ENCODE measurements at places on chromosomes 2 and 18.
A peak's percentile ranks its signal among the peaks of the same experiment; 100 is the strongest.

- no peak for DNase-seq
Observed at GRCh38 chr2:16773080-16773713, 107.6 kb upstream of the CYRIA start.

DNA sequence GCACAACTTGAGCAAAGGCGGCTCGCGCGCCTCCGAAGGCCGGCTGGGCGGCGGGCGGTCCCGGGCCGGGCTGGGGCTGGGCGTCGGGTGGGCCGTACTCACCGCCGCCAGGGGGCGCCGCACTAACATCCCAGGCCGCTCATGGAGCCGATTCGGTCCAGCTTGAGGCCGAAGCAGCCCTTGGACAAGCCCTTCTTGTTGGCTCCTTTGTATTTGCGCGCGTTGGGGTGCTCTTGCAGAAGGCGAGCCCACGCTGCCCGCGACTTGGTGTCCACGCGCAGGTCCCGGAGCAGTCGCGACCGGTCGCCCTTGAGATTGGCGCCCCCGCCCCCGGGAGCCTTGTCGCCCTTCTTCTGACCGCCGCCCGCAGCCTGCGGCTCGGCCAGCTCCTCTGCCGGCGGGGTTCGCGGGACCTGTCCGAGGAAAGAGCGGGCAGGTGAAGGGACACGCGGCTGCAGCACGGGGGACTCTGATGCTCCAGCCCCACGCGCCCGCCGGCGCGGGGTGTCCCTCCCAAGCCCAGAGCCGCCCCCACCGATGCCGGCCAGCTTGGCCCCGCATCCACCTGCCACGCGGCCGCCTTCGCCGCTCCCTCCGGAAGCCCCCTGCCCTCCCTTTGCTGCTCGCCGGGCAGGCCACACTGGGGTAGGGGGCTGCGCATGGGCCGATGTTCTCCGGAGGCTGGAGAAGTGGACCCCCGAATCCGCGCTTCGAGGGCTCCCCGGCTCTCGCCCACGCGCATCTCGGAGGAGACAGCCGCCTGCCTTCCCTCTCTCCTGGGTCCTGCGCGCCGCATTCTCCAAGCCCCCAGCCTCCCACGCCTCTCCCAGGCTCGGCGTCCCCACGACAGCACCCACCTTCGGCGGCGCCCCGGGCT is 655 bp downstream of the NPPC start:
- peak; percentile 61 for DNase-seq

DNA sequence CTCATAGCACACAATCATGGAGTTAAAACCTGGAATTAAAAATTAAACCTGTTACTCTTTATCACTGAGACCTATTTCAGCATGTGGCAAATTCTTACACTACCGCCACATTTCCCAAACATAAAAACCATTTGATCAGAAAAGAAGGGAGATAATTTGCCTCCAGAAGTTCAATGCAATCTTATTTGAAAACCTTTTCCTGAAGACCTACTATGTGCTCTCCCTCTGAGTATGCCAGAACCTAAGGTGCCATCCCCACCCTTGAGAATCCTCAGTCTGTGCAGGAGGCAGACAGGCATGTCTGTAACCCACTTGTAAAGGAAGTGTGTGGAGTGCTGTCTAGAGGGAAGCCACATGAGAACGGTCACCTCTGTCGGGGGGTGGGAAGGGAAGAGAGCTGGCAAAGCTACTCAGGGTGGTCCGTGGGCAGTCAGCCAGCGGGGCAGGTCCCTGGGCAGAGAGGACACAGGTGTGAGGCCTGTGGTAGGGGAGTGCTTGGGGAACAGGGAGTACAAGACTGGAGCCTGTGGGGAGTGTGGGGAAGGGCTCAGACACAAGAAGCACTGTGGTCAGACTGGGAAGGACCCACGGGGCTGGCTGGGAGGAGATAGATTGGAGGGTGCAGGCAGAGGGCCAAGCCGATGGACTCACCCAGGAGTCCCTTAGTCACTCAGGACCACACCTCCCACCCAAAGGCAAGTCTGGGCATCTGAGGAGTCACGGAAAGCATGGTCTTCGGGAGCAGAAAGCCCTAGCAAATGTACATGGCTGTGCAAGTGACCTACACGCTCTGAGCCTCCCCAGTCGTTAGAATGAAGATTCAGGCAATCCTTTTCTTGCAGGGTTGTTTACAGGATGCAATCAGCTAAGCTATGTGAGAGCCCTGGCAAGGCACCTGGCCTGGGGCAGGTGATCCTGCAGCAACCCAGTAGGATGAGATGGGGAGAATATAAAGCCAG is 22.8 kb downstream of the CRACDL start:
- DNase-seq = no peak

DNA sequence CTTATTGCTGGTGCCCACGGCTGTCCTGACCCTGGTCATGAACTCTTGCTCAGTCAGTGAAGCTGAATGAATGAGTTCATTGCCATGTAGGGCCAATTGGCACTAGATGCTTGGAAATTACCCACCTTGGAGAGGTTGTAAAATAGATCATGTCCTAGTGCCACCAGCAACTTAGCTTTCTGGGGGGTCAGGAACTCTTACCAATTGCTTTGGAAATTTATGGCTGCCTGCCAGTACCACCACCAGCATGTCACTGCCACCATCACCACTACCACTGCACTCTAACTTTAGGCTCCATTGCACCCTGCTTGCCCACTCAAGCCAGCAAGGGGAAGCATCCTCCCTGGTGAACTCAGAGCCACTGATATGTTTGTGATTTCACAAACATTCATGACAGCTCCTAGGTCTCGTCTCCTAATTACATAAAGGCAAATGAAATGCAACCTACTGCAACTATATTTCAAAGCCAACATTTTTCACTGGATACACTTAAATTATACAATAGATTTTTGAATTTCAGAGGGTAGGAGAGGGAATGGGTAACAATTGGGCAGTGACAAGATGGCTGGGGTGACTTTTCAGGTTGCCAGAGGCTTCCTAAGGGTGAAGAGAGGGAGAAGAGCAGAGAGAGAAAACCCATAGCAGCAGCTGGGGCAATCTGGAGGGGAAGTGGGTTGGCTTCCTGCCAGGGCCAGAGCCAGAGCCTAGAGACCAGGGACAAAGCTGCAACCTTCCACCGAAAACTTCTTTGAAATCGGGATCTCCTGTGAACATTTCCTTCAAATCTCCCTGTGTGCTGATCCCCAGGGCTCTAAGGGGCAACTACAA is 3.5 kb upstream of the EMILIN1 start:
- DNase-seq = peak; percentile 55

GRCh38 chr18:46562674-46563192 is 94.3 kb downstream of the LOXHD1 start:
- DNase-seq = no peak

DNA sequence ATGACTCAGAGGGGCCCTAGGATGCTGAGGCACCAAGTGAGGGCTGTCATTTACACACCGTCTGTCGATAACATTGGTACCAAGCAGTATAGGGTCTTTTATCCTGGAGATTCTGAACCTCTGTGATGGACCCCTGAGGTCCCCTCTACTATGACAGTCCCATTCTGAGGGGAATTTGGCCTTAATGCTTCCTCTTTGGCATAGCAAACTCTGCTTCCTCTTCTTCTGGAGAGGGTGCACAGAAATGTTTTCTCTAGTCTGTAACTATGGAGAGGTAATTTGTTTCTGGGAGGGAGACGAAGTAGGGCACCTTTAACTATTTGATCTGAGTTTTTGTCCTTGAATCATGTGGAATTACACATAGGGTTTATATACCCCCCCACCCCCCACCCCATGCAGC is 44.8 kb downstream of the INPP4A start:
- no peak for DNase-seq

- no peak for DNase-seq
Observed at GRCh38 chr2:75870651-75871137, 160.0 kb upstream of the GCFC2 start.

DNA sequence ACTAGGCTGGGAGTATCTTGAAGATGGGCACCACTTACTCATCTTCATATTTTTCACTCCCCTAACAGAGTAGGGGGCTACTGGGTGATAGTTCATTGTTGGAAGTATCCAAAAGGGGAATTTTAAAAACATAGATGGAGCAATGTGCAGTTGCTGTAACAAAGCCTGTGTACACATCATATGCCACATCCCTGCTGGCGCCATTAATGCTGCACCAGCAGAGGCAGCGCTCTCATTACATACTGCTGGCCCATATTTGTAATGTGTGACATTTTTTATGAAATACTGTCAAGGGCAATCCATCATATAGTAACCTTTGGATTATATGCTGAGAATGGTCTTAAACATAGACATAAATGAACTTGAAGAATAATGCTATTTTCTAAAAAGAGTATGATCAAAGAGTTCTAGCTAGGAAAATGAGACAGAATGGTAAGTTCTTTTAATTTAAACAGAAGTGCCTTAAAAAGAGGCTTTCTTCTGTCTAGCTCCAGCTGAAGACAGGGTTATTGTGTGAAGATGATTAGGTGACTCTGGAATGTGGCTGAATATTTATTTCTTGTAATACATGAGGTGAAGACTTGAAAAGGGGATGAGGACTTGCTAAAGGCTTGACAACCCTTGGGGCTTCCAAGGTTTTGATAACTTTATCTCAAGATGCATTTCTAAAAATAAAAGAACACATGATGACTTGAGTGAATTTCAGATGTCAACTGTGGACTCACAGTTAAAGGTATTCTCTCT is 2.4 kb upstream of the TMEM178A start:
- no peak for DNase-seq

GRCh38 chr2:24909555-24910177 is 10.4 kb downstream of the ADCY3 start:
- no peak for DNase-seq

GRCh38 chr2:16974688-16975087 is 309.1 kb upstream of the CYRIA start:
- no peak for DNase-seq

GRCh38 chr2:224432003-224432579 is 30.2 kb upstream of the FAM124B start:
- no peak for DNase-seq

DNA sequence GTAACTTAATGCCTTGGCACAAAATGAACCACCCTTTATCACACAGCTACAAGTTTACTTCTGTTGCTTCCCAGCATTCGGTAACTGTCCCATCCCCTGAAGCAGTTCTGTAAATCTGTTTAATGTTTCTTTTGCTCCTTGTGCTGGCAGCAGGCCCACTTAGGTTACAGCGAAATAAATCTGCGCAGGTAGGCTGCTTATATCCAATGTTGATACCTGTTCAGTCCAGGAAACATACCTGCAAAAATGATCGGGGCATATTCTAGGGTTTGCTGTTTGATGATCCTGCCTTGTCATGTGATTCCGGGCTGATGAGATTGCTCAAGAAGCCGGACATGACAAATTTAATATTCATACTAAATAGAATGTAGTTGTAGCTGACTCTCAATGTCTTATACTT is 23.3 kb downstream of the PELI1 start:
- DNase-seq = no peak

- DNase-seq = no peak
Observed at GRCh38 chr2:150188177-150188576, 299.3 kb downstream of the RND3 start.

GRCh38 chr2:144438801-144439631 is 80.9 kb downstream of the ZEB2 start:
- DNase-seq = no peak

GRCh38 chr2:85828725-85829124 is 60.1 kb downstream of the ST3GAL5 start:
- DNase-seq = no peak

DNA sequence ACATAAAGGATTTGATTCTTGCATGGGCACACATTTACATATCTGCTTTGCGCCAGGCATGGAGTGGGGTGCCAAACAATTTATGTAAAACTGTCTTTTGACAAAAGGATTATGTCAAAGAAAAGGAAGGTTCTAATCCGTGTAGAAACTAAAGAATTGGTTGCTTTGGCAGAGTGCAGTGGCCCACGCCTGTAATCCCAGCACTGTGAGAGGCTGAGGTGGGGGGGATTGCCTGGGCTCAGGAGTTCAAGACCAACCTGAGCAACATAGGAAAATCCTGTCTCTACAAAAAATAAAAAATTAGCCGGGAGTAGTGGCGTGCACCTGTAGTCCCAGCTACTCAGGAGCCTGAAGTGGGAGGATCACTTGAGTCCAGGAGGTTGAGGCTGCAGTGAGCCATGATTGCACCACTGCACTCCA is 1.1 kb upstream of the MTERF4 start:
- DNase-seq = no peak

DNA sequence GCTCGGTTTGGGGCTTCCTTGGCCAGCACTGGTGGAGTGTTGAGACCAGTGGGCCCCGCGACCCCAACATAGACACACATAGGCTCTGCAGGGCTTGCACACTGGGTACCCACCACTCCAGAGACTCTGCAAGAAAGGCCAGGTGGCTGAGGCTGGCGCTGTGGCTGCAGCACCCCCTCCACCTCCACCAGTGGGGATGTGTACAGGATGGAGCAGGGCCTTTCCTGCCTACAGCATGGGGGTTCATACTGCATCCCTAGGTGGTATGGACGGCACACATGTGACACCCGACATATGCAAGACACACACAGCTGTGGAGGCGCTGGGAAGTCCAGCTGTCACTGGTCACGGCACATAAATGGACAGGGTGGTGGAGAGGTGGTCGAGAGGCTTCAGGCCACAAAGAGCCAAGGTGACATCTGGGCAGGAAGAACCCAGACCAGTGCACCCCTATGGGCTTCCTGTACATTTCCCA is 1.3 kb downstream of the RNPEPL1 start:
- DNase-seq = no peak

DNA sequence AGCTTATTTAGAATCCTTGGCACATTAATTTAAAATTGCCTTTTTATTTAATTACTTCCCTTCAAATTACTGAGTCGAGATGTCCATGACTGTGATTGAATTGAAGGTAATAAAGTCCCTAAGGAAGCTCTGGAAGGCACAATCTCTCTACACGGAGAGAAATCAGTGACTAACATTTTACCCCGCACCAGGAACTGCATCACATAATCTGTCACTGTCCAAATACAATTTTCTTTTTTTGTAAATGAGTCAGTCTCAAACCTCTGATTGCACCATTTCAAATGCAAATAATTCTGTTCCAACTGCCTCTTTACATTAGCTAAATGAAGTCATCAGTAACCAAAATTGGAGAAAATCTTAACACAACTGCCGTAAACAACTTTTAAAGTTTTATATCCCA is 311.9 kb downstream of the CCDC178 start:
- DNase-seq = no peak

DNA sequence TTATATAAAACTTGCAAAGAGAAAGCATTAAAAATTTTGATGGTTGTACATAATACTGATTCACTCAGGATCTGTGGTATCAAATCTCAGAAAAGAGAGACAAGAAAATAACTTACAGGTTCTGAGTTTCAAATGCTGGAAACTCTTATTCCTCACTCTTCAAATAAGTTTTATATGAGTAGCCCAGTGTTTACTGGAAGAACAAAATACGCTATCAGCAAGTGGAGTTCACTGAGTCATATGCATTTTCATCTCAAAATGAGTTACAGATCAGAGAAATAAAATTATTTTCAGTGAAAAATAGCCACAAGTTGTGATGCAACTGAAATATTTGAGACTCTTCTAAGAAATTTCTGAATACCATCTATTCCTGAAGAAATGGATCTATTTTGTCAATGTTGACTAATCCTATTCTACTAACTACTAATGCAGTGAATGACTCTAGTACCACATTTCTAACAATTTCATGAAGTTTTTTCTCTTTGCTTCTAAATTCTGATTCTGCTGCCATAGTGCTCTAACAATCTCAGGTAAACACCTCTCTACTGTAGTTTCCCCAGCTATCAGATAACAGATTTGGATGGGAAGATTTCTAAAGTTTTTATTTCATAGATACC is 391.7 kb downstream of the ZEB2 start:
- no peak for DNase-seq
